ENCODE measurements at places on chromosomes 6 and 20. TPM values are rescaled to one million over a fixed set of nuclear protein-coding genes. Genes with fewer than 3 reads are reported as not detected.

- peaks cover 6% of the 10 kb centered on the region for H3K36me3 ChIP-seq
- H3K4me3 ChIP-seq = no peak overlapping the region
- no peaks in the 10 kb centered on the region for H3K4me1 ChIP-seq
- no peaks in the 10 kb centered on the region for H3K27me3 ChIP-seq
- no peak for DNase-seq
These were observed 19.9 kb downstream of the PFDN4 start for GRCh38 chr20:54227751-54228150.

DNA sequence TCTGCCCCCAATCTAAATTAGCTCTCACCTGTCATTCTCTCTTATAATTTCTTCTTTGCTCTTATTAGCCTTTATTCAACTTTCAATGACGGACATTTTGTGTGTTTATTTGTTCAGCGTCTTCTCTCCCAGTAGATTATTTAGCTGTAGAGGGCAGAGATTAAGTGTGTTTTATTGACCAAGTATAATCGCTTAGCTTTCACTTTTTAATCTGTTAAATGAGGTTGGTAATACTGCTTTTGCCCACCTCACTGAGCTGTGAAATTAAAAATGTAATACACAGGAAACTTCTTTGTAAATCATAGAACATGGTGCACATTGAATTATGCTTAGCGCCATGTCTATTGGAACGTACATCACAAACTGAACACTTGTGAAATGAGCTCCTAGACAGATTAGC lies 3.5 kb upstream of the CCN6 start:
- no peaks in the 10 kb centered on the region for H3K27me3 ChIP-seq
- no peak overlapping the region for H3K4me3 ChIP-seq
- DNase-seq = no peak

DNA sequence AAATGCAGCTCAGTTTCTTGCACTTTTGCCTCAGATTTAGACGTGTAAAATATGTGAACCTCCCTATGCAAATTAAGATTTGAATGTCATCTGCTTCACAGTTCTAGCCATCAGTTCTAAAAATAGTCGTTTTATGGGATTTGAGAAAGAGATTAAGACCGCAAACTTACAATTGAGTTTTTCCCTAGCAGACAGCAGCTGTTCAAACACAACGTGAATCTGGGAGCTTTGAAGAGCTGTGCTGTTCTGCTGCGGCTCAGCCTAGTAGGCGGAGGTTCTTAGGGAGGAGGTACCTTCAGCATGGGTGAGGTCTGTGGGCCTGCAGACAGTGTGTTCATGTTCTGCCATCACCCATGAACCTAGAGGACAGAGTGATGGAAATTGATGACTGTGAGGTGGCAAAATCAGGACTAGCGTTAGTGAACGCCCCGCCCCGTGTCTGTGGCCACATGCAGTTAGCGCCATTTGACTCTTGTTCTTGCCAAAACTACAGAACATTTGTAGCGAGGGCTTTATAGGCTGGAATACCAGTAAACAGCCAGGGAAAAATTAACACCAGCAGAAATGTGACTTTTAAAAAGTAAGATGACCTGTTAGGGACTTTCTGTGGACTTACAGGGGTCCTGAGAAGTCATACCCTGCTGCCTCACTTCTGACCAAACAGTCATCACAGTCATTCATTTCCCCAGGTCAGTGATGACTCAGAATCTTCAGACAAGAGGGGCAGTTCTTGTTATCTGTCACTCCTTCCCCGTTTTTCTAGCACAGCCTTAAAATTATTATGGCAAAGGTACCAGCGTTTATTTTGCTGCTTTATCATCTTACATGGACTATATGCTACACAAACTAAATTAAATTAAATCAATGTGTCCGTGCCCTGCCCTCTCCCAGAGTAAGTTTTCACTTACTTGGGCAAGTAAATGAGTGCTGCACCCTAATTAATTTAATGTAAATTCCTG lies 84.3 kb upstream of the TMEM181 start:
- H3K27me3 ChIP-seq = no peaks in the 10 kb centered on the region
- peak; percentile 67 for DNase-seq
- peaks cover 17% of the 10 kb centered on the region for H3K36me3 ChIP-seq

DNA sequence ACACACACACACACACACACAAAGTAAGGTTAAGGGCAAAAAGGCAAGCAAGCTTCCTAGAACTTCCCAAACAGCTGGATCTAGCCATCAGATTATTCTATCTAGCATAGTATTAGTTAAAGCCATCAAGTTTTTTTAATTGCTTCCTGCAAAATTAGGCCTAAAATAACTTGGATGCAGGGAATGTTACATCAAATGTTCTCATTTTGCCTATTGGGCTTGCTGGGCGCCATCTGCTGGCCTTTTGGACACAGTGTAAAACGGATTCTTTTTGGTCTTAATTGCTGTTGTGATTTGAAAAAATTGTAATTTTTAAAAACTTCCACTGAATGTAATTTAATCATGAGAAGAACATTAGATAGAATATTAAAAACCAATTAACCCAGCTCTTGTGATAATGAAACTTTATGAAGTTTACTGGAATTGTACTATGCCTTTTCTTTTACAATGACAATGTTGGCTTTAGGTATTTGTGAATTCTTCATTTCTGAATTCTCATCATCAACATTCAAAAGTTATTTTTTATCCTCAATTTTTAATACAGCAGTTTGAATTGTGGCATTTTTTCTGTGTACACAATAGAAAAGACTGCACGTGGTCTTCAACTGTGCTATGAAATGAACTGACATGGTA lies 6.8 kb downstream of the MKKS start:
- H3K27me3 ChIP-seq = no peaks in the 10 kb centered on the region
- peaks cover 34% of the 10 kb centered on the region for H3K4me1 ChIP-seq
- H3K4me3 ChIP-seq = no peak overlapping the region
- H3K27ac ChIP-seq = peak overlapping the region; percentile 74

The TOX2 gene
- total RNA-seq = 2.4 TPM

The RCAN2 gene
- total RNA-seq = 0.09 TPM

The RFX6 gene
- total RNA-seq = not detected

Data from MCF 10A (cell line).